ENCODE measurements at places on chromosomes 6 and 20.

DNA sequence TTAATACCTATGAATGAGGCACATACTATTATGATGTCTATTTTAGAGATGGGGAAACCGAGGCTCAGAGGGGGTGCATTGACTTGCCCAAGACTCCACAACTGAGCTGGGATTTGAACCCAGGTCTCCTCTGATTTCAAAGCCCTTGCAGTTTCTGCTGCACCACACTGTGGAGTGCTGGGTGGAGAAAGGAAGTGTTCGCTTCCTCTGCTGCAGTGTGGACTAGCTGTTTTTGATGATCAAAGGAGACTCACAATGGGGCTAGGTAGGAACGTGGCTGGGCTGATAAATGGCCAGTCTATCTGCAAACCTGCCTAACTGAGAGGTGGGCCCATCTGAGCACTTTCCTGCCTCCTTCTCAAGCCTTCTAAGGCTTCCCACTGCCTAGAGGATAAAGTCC, 87.2 kb downstream of the CD40 start:
- no peak for DNase-seq

GRCh38 chr6:147078106-147078505, 126.1 kb upstream of the STXBP5 start:
- no peak for DNase-seq

DNA sequence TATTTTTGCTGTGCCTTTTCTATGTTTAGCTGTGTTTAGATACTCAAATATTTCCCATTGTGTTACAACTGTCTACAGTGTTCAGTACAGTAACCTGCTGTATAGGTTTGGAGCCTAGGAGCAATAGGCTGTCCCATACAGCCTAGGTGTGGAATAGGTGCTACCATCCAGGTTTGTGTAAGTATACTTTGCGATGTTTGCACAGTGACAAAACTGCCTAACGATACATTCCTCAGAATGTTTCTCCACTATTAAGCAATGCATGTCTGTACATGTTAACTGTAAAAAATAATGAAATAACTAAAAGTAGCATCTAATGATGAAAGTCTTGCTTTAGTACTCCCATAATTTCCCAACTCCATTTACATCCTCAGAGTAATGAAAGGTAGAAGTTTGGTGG, 46.0 kb downstream of the SERAC1 start:
- no peak for DNase-seq

GRCh38 chr20:25659999-25660398, 36.2 kb upstream of the NANP start:
- no peak for DNase-seq

DNA sequence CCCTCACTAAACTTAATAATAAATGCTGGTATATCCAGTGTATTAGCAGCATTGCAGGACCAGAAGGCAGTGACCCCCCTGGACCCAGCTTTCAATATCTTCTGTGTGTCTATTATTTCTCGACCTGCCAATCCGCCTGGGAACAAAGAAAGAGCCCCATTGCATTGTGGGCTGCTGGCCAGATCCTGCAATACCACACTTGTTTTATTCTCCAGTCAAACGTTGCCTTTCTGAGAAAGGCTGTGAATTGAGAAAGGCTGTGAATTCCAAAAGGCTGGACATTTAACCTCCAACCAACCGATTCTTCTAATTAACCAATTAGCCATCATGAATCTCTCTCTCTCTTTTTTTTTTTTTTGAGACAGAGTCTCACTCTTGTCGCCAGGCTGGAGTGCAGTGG, 1.5 kb upstream of the MTO1 start:
- DNase-seq, result no peak

- no peak for DNase-seq
Observed at GRCh38 chr6:1910621-1911407, 301.1 kb downstream of the FOXC1 start.
